ENCODE measurements at places on chromosomes 11 and 22.

DNA sequence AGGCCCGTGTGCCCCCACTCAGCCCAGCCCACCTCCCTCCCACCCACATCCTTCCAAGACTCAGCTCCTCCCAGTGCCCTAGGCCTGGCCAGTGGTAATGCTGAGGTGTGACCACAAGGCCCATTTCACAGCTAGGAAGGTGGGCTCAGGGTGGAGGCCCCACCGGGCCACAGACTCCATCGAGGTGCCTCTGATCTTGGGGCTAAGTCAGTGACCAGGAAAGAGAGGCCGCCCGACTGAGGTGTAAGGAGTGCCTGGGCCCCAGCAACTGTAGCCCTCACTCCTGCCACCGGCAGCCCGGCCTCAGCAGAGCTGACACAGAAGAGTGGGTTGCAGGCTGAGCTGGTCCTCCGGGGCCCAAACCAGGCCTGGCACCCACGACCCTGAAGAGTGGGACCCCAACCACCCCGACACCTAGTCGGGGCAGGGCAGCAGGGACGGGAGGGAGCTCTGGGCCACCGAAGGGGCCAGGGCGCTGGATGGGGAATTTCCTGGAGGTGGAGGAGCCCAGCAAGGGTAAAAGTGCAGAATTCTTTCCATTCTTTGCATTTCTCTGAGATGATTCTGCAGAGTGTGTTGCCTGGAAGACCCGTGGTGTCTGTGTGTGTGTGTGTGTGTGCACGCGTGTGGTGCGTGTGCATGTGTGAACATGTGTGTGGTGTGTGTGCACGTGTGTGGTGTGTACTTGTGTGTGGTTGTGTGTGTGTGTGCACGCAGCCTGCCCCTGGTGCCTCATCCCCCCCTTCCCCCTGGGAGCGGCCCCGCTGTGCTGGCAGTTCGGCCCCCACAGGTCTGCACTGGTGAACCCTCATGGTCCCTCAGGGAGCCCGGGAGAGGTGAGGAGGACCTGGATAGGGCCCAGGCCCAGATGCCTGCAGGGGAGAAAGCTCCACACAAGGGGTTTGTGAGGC is 8.3 kb upstream of the PIM3 start:
- DNase-seq, result no peak

- DNase-seq, result no peak
Observed at GRCh38 chr11:68436985-68437926, 23.3 kb upstream of the PPP6R3 start.

- no peak for DNase-seq
Observed at GRCh38 chr11:61543606-61544306, 35.2 kb downstream of the LRRC10B start.

DNA sequence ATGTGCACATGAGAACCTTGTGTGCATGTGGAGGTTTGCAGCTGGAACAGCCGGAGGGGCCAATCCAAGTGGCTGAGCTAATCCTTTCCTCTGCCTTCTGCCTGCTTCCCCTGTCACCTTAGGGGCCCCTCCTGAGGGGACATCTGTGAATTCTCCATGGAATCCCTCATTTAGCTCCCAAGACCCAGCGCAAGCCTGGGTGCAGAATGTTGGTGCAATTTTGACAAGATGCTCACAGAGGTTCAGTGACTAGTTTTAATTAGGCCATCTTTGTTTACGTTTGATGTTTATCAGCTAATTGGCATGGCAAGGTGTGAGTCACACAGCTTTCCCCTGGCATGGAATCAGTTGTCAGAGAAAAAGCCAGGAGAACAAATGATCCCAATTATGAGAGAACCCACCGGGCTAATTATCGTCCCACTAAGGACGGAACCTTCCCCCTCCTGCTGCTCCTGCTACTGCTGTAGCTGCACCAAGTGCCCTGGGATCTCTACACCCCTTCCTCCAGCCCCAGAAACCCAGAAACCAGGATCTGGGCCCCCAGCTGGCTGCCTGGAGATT is 63.6 kb upstream of the PAX6 start:
- DNase-seq, result no peak

- DNase-seq, result no peak
Observed at GRCh38 chr22:47129902-47130635, 367.6 kb downstream of the TBC1D22A start.

DNA sequence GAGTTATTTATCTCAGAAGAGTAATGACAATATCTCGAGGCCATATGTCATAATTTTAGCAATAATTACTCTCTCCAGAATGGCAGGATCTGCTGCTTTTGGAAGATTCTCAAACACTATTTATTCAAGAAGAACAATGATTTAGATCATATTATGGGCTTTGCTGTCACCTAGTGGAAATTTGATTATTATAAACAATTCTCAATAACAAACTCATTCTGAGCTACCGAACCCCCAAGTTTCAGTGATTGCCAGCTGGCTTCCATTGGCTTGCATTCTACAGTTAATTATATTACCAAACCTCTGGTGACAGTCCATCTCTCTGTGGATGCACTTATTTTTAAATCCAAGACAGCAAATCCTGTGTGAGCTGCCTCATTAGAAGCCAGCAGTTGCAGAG is 27.9 kb upstream of the SLC36A4 start:
- DNase-seq, result no peak

GRCh38 chr22:28711820-28712777 is 29.5 kb downstream of the CHEK2 start:
- DNase-seq, result no peak

DNA sequence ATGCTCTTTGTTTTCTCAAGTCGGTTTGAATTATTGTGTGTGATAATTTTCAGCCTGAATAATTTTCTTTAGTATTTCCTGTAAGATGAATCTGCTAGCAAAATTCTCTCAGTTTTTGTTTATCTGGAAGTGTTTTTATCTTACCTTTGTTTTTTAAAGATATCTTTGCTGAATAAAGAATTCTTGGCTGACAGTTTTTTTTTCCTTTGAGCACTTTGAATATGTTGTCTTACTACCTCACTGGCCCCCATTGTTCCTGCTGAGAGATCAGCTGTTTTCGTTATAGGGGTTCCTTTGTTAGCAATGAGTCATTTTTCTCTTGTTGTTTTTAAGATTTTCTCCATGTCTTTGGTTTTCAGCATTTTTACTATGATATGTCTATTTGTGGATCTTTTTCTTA is 63.0 kb downstream of the HORMAD2 start:
- DNase-seq, result no peak

DNA sequence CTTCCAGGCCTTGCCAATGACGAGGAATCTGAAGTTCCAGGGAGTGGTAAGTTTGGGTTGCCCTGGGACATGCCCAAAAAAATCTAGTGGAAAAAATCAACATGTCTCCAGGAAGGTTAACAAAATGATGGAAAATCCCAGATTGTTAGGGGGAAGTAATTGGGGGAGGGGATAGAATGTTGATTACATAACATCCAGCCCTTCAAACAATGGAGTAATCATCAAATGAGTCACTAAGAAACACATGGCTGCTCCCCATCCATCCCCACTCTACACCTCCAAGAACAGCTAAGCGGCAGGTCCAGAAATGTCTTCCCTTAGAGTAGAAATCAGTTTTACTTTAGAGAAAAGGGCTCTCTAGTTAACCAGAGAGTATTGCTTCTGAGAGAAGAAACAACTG is 94.9 kb downstream of the ETS1 start:
- DNase-seq, result no peak

- no peak for DNase-seq
Observed at GRCh38 chr11:71563406-71563805, 2.0 kb upstream of the KRTAP5-10 start.

GRCh38 chr11:128716661-128717210 is 22.9 kb downstream of the FLI1 start:
- no peak for DNase-seq

DNA sequence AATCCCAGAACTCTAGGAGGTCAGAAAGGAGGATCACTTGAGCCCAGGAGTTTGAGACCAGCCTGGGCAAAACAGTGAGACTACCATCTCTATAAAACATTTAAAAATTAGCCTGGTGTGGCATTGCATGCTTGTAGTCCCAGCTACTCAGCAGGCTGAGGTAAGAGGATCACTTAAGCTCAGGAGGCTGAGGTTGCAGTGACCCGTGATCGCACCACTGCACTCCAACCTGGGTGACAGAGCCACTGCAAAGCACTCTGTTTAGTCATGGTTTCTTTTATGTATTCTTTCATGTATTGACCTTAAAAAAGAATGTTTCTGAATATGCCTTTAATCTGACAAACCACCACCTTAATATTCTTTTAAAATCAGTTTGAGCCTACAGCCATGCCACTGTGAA is 52.2 kb downstream of the BIRC2 start:
- no peak for DNase-seq

- DNase-seq, result no peak
Observed at GRCh38 chr22:47624252-47625012, 862.0 kb downstream of the TBC1D22A start.

- no peak for DNase-seq
Observed at GRCh38 chr11:118343981-118344515, at the start of gene CD3G. Gene CD3G, plus strand, starts transcription at chr11:118344344. Its CDS starts 80 bp downstream, at chr11:118344424.

DNA sequence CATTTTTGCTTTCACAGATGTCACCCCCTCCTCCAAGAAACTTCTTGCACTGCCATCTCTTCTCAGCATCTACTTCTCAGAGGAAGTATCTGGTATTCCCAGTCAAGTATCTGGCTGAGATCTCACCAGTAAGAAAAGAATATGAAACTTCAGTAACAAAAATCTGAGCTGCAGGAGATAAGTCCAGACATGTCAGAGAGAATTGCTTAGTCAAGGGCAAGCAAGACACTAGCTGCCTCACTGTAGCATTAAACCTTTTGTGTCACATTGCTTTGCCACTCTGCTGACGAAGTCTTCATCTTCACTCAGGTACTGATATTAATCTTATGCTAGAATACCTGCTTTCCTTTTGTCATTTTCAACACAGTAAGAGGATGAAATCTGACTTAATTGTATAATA is 70.6 kb upstream of the ZC3H12C start:
- DNase-seq, result no peak

GRCh38 chr11:97814325-97814959 is 1206.3 kb upstream of the CNTN5 start:
- no peak for DNase-seq

- no peak for DNase-seq
Observed at GRCh38 chr11:15935373-15935772, 421.0 kb downstream of the SOX6 start.

GRCh38 chr22:26464312-26464711 is 19.3 kb downstream of the HPS4 start:
- no peak for DNase-seq

GRCh38 chr11:48051217-48051830 is 71.0 kb downstream of the PTPRJ start:
- DNase-seq, result no peak

DNA sequence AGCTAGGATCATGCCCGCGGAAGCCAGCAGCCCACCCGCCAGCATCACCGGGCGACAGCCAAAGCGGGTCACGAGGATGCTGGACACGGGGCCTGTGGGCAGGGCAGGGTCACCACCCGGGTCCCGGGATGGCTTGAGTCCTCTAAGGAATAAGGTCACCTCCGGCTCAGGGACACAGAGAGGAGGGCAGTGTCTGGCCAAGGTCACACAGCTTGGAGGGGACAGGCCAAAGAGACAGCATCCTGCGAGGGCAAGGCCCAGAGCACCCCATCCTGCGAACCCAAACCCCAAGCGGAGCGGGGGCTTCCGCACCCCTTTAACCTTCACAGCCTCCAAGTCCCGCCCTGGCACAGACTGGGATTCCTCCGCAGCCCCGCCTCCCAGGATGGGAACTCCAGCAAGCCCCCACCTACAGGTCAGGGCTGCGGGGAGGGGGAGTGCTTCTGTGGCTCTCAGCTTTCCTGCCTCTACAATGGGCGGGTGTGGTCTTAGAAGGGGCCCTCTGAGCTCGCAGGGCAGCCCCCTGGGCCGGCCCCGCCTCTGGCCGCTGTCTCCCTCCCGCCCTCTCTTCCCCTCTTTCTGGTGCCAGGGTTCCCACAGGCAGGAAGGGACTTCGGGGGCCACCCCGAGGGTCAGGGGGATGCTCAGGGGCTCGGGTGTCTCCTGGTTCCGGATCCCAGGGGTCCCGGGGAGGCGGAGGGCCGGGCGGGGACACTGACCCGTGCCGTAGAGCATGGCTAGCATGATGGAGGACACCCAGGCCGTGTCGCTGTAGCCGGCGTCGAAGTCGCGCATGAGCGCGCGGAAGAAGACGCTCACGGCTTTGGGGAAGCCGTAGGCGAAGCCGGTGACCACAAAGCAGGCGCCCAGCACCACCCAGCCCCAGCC is 1.8 kb downstream of the SLC16A8 start:
- no peak for DNase-seq

DNA sequence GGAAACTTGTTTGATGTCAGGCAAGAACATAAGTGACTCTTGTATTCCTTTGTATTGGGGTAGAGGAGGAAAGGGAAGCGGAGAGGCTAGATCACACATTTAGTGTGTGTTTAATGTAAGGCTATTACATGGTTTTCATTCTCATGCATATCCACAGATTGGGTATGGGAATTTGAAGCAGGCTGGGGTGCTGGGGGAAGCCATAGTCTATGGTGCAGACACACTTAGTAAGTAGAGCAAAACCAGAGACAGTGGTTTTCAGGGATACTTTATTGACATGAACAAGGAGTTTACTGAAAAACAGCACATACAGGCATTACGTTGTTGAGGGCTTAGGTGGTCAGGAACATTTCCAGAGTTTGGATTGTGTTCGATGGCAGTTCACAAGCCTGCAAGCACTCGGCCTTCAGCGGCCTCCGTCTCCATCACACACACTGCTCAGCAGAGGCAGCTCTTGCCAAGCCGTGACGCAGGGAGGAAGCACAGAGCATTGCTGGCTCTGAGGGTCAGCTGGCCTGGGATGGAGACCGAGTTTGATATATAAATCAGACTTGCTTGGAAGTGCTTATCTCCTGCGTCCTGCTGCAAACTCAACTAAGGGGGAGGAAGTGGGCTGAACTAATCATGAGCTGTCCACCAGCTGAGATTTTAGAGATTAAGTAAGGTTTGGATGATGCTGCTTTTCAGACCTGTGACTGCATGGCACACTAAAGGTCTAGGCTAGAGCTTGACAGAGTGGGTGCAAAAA is 25.3 kb downstream of the SCN3B start:
- DNase-seq, result no peak

- no peak for DNase-seq
Observed at GRCh38 chr11:130089674-130090073, 20.0 kb downstream of the APLP2 start.

DNA sequence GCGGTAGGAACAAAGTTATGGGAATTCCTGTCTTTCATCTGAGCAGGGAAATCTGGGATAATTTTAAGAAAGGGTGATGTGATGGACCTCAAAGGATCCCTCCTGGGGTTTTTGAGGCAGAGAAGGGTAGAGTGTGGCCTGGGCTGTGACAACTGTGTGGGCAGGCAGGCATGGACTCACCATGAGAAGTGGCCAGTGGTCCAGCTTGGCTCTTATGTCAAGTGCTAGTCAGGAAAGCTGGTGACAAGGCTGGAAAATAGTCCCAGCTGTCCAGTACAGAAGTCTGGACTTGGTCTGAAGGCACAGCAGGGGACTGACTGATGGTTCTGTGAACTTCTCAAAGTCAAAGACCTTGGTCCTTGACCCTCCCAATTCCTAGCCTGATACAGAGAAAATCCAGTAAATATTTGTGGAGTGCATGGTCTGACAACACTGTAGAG is 1.7 kb downstream of the PPFIBP2 start:
- DNase-seq, result no peak

GRCh38 chr11:20360650-20361049 is 2.9 kb upstream of the HTATIP2 start:
- DNase-seq, result no peak
